ENCODE measurements at places on chromosomes 3 and 15.

DNA sequence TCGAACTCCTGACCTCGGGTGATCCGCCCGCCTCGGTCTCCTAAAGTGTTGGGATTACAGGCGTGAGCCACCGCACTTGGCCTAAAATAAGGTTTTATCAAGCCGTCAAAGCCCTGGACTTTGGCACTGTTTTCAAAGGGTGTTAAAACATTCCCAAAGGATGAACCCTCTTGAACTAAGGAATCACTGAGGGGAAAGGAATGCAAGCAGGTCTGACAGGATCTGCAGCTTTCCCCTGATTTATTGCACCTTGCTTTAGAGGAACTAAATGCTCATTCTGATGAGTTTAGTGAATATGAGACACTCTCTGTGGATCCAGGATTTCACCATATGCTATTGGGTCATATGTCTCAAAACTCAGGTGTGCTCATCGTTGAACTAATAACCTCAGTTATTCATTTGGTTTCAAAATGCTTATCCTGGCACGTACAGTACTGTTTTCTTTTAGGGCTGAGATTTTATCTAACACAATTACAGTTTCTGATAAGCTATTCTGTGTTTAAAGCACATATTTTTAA, 63.0 kb upstream of the TSC22D2 start:
- no peak for DNase-seq

- DNase-seq = no peak
Observed at GRCh38 chr15:100553468-100553867, 24.7 kb upstream of the CERS3 start.

GRCh38 chr3:17407576-17407975, 334.9 kb downstream of the TBC1D5 start:
- no peak for DNase-seq

GRCh38 chr3:53312832-53313231, 34.5 kb downstream of the DCP1A start:
- no peak for DNase-seq

DNA sequence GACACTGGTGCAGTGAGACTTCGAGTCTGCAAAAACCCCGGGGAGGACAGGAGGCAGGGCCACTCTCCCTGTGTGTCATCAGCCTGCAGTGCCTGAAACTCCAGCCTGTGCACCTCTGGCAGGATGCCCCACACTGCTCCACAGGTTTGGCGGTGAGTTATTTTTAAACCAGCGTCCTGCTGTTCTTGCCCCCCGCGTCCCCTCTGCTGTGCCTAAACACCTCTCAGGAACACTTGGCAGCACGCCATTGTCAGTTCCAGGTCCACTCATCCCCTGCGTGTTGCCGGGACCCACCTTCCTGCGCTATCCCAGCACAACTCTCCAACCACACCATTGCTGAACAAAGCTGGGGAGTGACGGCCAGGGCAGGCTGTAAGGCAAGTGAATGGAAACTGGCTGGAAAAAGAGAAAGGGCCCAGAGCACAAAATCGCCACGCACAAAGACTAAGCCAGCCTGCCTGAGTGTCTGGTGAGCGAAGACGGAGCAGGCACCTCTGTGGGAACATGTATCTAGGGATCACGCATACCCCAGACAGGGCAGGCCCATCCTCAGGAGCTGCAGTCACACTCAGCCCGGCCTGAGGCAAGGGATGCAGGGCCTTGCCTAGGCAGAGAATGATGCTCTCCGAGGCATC, 3.1 kb upstream of the PLA2G4F start:
- no peak for DNase-seq

DNA sequence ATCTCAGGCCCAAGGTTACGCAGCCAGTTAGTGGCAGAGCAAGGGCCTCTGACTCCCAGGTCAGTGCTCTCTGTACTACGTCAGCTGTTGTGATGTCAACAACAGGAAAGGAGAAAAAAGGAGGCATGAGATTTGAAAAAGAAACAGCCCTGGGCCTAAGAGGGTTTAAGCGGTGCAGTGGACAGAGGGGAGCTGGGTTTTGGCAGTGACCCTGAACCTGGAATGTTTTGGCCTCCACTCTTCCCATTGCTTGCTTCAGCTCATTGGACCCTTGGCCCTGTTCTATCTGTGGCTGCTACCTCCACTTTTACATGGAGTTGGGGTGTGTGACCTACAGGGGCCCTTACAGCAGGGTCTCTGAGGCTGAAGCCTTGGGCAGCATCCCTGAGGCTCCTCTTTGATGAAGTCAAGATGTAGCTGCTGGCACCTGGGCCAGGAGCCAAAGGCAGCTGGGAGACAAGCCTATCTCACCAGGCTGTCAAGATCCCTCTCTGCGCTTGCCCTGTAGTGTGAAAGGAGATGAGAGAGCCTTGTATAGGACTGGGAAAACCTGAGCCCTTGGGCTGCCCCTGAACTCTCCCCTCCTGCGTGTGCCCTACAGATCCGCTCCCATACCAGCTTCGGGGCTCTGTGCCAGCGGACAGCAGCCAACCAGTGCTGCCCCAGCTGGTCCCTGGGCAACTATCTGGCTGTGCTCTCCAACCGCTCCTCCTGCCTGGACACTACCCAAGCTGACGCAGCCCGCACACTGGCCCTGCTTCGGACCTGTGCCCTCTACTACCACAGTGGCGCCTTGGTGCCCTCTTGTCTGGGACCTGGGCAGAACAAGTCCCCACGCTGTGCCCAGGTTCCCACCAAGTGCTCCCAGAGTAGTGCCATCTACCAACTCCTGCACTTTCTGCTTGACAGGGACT, 8.7 kb downstream of the DISP2 start:
- no peak for DNase-seq

GRCh38 chr3:9800529-9800928, 7.6 kb downstream of the ARPC4 start:
- no peak for DNase-seq

DNA sequence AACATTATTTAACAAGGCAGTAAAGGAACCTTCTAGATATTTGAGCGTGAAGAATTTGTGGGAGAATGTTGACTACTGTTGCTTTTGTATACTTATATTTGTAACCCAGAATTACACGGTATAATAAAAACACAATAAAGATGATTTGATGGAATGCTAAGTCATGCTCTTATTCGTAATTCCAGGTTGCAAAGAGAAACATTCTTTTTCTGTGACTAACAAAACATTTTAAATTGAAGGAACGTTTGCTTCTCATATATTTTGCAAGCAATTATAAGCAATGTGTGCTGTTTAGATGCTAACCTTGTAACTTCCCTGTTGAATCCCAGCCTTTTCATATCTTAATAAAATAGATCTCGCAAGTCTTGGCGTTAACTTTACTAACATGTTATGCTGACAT, 124.4 kb upstream of the CGNL1 start:
- DNase-seq = no peak

DNA sequence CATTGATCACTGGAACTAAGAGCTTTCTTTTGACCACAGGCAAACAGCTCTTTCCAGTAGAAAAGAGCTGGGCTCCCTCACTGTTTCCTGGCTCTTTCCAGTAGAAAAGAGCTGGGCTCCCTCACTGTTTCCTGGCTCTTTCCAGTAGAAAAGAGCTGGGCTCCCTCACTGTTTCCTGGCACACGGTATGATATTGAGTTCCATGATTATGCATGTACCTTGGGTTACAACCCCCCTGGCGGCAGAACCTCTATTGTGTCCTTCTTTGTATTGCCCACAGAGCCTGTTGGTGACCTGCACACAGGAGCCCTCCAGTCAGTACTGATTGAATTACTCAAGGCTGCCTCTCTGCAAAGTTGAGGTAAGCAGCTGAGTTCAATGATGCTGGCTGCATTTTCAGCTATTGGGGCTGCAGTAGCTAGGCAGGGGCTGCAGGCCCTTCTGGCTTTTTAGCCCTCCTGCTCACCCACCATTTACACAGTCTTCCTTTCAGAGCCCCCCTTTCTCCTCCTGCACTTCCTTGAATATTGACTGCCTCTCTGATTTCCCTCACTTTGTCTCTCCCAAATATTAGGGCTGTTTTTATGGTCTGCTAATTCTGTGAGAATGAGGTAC, 10.2 kb downstream of the ACKR2 start:
- no peak for DNase-seq

- DNase-seq = no peak
Observed at GRCh38 chr3:12902181-12902999, 61.0 kb upstream of the RPL32 start.

DNA sequence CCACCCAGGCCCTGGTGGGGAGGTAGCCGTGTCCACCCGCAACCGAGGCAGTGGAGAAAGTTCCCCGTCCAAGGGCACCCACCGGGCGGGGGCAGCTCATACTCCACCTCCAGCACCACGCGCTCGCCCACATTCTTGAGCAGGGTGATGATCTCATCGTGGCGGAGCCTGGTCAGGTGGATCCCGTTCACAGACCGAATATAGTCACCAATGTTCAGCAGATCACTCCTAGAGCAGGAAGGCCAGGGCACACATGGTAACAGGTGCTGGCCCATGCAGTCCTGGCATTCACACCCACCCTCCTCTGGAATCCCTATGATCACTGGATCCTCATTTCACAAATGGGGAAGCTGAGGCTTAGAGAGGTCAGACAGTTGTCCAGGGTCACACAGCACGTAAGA, 15.8 kb downstream of the GRIP2 start:
- no peak for DNase-seq

DNA sequence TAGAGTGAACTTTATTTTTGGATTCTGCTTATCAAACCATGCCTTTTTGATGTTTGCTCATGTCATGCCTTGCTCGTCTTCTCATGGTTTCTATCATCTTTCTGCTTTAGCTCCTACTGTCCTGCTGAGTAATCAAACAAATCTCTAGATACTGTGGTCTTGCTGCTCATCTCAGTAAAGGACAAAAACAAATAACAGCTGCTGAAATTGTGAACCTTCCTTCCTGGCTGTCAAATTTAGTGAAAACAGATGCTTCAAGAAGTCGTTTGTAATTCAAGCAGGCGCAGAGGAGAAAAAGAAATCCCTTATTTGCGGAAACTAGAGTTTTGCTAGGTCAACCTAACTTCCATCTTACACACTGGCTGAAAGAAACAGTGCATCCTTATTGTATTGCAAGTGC, 616.1 kb upstream of the ALCAM start:
- DNase-seq = no peak

DNA sequence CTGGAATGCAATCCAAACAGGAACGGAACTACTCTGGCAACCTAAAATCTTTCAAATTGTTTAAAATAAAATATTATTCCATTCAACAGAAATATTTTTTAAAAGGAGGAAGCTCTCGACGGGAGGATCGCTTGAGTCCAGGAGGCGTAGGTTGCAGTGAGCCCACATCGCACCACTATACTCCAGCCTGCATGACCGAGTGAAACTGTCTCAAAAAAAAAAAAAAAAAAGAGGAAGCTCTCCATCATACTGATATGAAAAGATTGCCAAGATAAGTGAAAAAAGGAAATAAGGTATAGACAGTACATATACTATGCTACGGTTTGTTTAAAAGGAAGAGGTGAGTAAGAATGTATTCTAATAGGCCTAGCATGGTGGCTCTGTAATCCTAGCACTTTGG, 3.6 kb downstream of the RAD18 start:
- no peak for DNase-seq

DNA sequence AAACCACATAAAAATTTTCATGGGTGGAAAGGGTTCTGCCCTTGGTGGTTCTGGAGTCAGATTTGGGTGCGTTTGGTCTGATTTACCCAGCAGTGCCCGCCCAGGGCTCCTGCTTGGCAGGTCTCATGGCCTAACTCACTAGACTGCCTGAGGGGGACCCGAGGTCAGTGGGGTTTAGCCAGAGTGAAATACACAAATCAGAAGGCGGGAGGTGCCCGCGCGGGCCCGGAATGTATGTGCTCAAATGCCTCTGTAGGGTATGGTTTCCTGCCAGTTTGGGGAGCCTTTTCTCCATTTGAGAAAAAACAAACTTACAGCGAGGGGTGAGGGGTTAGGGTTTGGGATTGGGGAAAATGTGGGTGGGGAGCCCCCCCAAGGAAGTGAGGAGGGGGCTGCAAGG, 70.9 kb upstream of the POLG start:
- DNase-seq = no peak

- DNase-seq = no peak
Observed at GRCh38 chr15:78419367-78419766, 18.6 kb upstream of the IREB2 start.

DNA sequence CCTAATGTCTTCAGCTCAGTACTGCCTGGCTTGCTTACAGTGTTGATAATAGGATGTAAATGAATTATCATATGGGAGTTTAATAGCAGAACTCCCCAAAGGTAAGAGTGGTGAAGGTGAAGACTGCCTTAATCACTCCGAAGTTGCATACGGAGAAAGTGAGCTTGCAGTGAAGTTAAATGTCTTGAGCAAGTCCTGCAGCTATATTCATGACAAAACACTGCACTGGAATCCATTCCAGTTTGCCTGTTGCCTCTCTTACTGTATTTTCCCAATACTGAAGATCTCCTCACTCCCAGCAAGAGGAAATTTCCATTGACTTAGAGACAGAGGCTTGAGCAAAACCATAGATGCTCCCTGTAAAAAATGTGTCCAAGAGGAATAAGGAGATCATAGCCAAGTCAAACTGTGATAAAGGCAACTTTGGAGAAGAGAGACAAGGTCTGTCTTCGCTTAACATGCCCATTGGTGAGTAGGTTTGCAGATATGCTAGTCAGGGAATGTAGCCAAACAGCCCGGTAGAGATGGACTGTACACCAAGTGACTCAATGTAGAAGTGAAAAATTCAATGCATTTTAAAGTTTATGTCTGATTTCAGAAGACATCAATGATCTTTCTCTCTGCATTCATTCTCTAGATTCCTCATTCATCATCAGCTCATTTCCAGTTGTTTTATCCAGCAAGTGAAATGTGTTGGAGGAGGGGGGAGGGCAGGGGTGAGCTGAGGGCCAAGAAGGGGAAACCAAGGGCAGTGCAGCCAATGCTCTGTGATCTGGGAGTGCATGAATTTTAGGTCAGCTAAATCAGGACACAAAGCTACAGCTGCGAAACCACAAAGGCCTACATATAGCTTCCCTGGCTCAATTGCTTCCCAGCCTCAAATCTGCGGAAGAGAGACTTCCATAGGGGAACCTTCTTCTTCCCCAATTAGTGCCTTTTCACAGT, 667.1 kb upstream of the NR2F2 start:
- no peak for DNase-seq

DNA sequence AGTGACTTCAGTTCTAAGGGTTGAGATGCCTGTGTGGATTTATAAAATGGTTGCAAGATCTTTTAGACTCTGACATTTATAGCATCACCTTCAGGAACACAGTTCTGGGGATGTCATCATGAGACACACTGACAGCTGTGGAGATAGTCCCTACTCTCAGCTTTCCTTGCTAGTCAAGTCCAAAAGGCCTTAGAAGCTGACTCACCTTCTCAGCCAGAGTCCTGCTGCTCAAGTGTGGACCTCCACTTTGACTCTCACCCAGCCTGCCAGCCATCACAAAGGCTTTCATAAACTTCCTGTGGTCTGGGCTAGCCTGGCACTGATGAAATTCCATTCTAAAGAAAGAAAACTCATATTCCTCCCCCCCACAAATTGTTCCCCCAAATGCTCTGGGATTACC, 44.8 kb downstream of the TMEM39A start:
- DNase-seq = no peak

- no peak for DNase-seq
Observed at GRCh38 chr3:117743993-117744392, 1034.4 kb downstream of the TUSC7 start.

GRCh38 chr3:122919291-122919610, 108.3 kb downstream of the SEMA5B start:
- DNase-seq = no peak

- DNase-seq = no peak
Observed at GRCh38 chr3:24512564-24513197, 18.0 kb upstream of the THRB start.

Data from GM13977 (cell line).